Fibroblast of skin of left quadriceps (primary cell): ENCODE measurements at places on chromosomes 2 and 18.

DNA sequence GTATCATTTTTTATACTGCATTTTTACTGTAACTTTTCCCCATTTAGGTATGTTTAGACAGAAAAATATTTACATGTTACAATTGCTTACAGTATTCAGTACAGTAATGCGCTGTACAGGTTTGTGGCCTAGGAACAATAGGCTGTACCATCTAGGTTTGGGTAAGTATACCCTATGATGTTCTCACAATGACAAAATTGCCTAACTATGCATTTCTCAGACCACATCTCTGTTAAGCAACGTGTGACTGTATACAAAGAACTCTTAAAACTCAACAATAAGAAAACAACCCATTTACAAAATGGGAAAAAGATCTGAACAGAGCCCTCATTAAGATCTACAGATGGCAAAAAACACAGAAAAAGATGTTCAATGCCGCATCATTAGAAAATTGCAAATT, 29.4 kb downstream of the FAM210A start:
- DNase-seq, result no peak

DNA sequence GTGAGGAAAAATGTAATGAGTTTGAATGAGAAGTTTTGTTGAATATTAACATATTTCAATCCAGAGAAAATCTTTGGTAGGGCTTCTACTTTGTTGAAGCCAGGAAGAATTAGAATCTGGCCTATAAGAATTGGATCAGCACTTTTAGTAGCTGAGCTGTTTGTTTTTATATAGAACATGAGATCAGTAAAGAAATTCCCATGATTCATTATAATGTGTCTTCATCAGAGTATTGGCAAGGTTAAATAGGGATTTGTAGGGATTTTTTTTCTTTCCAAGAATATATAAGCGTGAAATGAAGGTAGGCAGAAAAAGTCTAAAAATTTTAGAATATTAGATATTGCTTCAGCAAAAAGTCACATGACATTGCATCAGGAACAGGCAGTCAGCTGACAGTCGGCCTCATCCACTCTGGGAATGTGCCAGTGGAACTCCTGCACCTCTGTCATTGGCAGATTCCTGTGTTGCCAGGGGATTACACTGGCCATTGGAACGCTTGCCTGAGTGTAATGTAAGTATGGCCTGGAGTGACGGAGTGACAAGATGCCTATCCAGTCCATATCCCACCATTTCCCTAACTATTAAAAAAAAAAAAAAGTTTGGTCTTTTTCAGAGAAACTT, 60.6 kb downstream of the SERTAD2 start:
- no peak for DNase-seq

- DNase-seq, result no peak
Measured at GRCh38 chr2:75892490-75892889, 181.8 kb upstream of the GCFC2 start.

DNA sequence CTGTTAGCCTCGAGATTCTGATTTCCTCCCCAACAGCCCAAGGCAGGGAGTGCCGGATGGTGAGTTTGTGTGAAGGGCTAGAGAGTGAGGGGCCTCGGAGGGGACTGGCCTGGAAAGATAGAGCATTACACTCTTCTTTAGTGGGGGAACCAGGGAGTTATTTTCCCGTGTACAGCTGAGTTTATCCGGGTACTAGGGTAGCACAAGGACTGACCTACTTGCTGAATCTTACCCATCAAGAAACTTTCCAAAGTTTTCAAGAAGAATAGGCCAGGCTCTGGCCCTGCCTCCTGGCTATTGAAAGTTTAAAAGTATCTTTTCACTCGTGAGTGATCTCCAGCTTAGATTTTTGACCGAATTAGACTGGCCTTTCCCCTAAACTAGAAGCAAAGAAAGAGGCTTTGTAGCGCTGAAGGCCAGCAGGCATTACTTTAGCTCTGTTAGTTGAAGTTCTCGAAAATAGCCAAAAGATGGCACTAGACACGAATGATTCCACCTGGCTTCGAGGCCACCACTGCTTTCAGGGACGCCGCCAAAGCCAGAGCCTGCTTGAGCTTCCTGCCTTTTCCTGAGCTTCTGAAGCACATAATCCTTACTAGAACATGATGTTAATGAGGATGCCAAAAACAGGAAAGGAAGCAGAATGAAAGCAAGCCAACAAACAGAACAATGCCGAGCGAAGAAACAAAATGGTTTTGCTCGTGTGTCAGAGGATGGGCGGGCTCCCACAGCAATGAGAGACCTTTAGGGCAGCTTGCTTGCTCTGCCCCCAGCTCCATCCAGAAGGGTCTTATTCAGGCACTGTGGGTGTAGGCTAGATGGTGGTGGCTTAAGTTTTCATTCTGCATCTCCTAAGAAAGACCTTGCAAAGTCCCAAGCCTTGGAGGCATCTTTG, 55.8 kb downstream of the TSN start:
- DNase-seq, result peak; percentile 29

- no peak for DNase-seq
Measured at GRCh38 chr2:105391058-105391627, 7.7 kb downstream of the FHL2 start.

DNA sequence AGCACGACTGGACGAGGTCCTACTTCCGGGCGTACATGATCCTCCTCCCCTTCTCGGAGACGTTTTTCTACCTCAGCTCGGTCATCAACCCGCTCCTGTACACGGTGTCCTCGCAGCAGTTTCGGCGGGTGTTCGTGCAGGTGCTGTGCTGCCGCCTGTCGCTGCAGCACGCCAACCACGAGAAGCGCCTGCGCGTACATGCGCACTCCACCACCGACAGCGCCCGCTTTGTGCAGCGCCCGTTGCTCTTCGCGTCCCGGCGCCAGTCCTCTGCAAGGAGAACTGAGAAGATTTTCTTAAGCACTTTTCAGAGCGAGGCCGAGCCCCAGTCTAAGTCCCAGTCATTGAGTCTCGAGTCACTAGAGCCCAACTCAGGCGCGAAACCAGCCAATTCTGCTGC, 24.8 kb downstream of the LYPD1 start:
- no peak for DNase-seq

- DNase-seq, result peak; percentile 69
Measured at GRCh38 chr2:64114063-64114911, 29.9 kb downstream of the PELI1 start.

DNA sequence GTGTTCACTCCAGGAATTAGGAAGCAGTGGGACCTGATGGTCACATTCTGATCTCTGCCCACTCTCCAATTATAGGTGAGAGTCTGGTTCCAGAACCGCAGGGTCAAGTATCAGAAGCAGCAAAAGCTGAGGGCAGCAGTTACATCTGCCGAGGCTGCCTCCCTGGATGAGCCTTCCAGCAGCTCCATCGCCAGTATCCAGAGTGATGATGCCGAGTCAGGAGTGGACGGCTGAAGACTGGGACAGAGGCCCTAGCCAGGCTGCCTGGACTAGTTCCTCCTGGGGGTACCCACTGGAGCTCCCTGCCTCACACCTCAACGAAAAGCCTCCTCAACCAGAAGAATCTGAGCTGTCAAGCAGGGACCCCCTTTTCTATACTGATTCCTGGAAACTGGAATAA, 3.3 kb upstream of the SMYD5 start:
- DNase-seq, result no peak

GRCh38 chr2:231069379-231070054, 12.8 kb downstream of the PSMD1 start:
- no peak for DNase-seq

GRCh38 chr2:8346208-8346607, 335.6 kb upstream of the ID2 start:
- DNase-seq, result no peak

- no peak for DNase-seq
Measured at GRCh38 chr2:174784909-174785308, 20.6 kb upstream of the CHRNA1 start.
